ENCODE measurements at places on chromosomes 11 and 22. TPM values are rescaled to one million over a fixed set of nuclear protein-coding genes. Genes with fewer than 3 reads are reported as not detected.

Gene SPDYC
- total RNA-seq: not detected

Gene BARX2
- total RNA-seq: not detected

Gene PKNOX2
- total RNA-seq: 1.0 TPM

Gene TRIM3
- total RNA-seq: 29.7 TPM

Gene ARHGAP42
- 8.7 TPM for total RNA-seq

Gene SHANK3
- total RNA-seq: 0.26 TPM

Gene SAA1
- total RNA-seq: not detected
